NCI-H748 treated with DMSO at 0.1 percent for 48 hours (cell line): ENCODE measurements at places on chromosomes 7 and 10.

GRCh38 chr7:11807000-11807399 is 25.0 kb downstream of the THSD7A start:
- DNase-seq, result no peak

DNA sequence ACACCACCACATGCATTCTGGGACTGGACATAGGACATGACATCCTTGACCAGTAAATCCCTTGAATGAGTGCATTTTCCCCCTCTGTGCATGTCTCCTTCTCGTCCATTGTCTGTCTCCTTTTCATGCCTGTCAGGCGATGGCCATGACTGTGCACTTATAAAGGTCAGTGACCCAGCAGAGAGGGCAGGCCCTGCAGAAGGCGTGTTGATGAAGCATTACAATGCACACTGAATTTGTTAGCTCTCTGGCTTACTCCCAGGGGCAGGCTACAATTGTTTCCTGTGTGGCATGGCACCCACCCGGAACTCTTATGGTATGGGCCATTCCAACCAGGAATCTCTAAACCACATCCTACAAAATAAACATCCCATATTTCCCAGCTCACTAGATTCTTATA is 71.1 kb downstream of the SAMD9 start:
- DNase-seq, result no peak

DNA sequence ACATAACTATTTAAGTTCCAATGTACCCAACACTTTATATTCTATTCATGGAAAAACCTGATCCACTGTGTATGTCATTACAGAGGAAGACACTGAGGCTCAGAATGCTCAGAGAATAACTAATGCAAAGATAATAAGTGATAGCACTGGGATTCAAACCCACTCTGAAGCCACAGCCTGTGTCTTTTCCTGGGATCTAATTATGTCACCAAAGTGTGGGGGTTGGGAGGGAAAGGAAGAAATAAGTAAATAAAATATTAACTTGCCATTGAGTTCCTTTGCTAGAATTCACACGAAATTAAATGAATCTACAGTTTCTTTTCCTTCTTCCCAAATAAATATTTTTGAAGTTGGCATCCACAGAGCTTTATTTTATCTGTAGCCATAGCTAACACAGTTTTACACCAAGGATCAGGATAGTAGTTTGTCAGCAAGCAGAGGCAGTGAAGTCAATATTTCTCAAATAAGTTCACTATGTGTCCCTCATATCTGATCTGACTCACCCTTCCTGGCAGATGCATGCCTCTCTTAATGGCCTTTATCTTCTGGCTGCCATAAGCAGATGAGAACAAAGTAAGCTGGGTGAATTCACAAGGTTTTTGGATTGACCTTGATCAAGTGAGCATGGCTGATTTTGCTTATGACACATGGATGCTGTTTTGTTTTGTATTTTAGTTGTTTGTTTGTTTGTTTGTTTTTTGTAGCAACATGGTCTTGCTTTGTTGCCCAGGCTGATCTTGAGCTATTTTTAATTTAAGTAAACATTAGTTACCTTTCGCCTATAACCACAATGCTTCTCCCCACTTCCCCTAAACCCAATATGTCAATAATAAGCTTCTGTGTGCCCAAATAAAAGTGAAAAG is 6.3 kb downstream of the RAPGEF5 start:
- DNase-seq, result no peak

- no peak for DNase-seq
Measured at GRCh38 chr10:18279173-18279572, 138.9 kb downstream of the CACNB2 start.

GRCh38 chr7:128031901-128032604 is 816 bp upstream of the LRRC4 start:
- DNase-seq, result peak; percentile 43

GRCh38 chr10:15710455-15710854 is 9.3 kb downstream of the ITGA8 start:
- no peak for DNase-seq

DNA sequence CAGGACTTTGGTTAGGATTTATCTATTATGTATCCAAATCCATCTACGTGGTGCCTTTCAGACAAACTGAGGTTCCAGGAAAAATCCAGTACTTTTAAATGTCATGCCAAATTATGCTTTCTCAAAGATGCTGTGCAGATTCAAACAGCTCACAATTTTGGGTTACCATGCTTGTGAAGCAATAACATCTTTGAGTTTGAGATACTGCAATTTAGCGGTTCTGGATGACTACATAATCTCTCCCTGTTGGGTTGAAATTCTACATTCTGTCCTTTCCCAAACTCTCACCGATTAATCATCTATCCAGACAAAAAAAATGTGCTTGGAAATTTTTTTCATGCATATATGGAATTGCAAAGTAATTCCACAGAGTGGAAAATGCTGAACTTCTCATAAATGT is 3.5 kb downstream of the RHOBTB1 start:
- no peak for DNase-seq

DNA sequence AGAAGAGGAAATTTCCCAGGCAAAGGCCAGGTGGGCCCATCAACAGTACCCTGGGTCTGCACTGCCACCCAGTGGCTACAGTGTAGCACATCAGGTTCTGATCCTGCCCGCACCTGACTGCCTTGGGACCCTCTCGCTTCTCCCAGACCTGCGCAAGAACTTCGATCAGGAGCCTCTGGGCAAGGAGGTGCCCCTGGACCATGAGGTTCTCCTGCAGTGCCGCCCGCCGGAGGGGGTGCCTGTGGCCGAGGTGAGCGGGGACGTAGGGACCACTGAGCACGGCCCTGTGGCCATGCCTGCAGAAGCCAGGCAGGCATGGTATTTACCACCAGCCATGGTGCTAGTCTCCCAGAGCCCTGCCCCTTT is 33.9 kb upstream of the SLC29A3 start:
- no peak for DNase-seq

GRCh38 chr10:119651514-119652360 is 557 bp downstream of the BAG3 start:
- no peak for DNase-seq

DNA sequence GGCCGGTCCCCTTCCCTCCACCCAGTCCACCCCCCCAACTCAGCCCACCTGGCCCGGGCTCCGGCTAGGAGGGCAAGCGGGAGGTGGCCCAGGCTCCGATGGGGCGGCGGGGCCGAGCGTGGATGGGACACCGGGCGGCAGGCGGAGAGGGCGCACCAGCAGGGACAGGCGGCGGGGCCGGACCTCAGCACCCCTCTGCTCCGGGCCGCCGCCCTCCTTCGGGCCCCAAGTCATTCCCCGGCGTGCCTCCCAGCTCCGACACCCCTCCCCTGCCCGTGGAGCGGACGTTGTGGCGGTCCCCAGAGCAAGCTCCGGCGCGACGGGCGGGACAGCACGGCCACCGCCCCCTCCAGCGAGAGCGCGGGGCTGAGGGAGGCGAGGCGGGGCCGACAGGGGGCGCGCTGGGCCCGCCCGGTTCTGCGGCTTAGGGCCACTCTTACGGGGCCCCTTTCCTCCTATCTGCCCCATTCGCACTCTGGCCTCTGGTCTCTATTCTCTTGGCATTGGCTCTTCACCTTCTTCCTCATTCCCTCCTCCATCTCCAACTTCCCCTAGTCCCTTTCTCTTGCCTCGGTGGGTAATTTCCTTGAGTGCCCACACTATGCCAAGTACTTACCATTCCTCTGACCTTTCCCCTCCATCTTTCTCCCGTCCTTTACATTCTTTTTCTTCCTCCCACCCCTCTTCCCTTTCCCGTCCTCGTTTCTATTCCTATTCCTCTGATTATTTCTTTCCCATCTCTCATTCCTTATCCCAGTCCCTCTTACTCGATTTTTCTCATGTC is 701 bp upstream of the GBX1 start:
- peak; percentile 29 for DNase-seq

DNA sequence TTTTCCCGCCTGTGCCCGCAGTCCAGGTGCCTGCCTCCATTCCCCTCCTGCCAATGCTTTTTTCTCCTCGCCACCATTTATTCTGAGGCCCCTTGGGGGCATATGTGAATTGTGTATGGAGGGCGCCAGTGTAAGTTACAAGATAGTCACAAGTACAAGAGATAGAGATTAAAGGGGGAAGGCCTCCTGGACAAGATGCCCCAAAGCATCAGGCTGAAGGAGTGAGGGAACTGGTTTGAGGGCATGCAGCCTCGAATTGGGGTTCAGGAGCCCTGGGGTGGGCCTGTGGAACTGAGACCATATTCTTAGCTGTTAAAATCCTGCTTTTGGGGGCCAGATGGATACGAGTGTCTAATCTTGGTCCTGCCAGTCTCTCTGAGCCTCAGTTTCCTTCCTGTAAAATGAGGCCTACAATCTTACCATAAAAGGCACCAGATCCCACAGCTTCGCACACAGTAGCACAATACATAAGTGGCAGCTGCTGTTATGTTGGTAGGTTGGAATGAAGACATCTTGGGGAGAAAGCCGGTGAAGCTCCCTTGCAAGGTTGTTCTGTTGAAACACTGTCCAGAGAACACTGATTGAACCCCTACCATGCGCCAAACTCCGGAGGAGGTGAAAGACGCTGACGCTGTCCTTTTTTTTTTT is 545 bp upstream of the COMTD1 start:
- DNase-seq, result no peak

DNA sequence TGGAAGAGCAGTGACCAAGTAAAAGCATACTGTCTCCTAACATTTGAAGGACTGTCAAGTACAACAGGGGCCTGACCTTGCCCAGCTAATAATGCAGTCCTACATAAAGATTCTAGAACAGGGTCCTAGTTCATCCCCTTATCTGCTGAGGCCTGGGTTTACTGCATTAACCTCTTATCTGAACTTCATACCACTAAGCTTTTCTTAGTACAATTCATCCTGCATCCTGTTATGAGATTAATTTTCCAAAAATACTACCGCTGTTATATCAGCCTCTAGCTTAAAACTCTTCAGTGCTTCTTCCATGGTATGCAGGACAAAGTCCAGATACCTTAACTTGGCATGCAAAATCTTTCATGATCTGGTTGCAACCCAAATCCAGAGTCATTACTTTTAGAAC is 72.5 kb downstream of the CHRM2 start:
- DNase-seq, result no peak
